CD4-positive, alpha-beta T cell treated with Interleukin-21 for 1 hour (primary cell): ENCODE measurements at places on chromosomes 16 and 17.

DNA sequence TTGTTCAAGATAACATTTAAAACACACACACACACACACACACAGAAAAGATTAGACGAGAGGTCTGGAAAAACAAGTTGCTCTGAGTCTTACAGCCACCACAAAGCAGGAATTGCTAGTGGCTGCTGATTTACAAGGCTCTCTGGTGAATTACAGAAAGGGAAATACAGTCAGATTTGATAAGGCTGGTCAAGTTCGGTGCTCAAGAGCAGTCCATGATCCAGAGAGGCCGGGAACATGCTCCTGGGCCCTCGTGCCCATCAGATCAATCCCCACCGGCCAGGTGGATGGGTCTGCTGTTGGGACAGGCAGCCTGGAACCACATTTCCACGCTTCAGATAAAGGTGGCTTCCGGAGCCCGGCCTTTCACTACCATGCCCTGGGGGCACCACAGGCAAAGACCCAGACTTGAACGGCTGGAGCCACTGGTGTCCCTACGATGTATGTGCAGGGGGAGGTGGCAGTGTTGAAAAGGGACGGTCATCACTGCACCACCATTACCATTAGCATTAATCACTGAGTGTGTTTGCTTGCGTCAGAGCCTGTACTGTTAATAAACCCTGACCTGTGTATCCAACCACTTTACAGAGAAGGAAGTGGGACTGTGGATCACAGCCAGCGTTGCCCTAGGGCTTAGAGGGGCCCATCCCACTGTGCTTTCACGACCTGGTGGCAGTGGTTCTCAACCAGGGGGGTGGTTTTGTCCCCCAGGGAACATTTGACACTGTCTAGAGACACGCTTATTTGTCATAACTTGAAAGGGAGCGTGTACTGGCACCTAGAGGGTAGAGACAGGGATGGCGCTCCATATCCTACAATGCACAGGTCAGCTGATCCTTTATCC is 95.1 kb downstream of the XYLT1 start:
- DNase-seq: no peak

GRCh38 chr17:31538080-31538762 is 146.7 kb downstream of the RAB11FIP4 start:
- DNase-seq: no peak

GRCh38 chr17:9843152-9844010 is 17.7 kb downstream of the GLP2R start:
- no peak for DNase-seq

- no peak for DNase-seq
Measured at GRCh38 chr16:23871924-23872323, 36.1 kb downstream of the PRKCB start.

- no peak for DNase-seq
Measured at GRCh38 chr17:81460856-81461460, 51.6 kb downstream of the ACTG1 start.

- DNase-seq: peak; percentile 86
Measured at GRCh38 chr17:40516581-40517285, 15.3 kb upstream of the TNS4 start.

DNA sequence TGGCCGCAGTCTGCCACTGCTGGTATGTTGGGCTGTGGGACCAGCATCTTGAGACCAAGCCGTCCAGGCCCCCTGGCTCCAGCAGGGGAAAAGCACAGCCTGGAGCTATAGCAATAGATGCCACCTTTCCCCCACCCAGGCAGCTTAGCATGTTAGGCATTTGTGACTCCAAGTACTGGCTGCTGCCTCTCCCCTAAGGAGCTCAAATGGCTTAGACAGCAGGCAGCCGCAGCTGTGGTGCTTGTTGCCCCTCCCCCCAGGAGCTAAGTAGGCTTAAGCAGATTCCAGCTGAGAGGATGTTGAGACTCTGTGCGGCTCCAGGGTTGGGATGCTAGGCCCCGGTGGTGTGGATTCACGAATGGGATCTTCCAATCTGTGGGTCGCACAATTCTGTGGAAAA is 88.8 kb upstream of the ANKFN1 start:
- no peak for DNase-seq

DNA sequence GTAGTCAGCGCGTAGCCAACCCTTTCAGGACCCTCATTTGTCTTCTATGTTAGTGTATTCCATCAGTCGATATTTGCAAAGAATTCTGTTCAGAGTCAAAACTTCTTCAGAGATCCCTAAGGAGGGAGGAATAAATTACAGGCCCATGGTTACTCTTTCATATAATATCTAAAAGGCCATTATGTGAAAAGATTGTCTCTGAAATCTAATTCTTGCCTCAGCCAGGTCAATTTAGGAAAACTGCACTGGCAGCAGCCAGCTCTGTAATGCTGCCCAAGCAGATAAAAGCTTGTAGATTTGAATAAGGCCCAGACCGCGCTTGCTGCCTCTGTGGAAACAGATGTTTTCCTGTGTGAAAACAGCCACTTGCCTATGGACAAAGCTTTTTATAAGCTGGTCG is 379.8 kb downstream of the CNTNAP4 start:
- DNase-seq: no peak
